Bronchial epithelial cell (primary cell): ENCODE measurements at places on chromosomes 5 and 9.

- DNase-seq: peak; percentile 36
These were observed 65.4 kb downstream of the WDR41 start for GRCh38 chr5:77426670-77427069.

DNA sequence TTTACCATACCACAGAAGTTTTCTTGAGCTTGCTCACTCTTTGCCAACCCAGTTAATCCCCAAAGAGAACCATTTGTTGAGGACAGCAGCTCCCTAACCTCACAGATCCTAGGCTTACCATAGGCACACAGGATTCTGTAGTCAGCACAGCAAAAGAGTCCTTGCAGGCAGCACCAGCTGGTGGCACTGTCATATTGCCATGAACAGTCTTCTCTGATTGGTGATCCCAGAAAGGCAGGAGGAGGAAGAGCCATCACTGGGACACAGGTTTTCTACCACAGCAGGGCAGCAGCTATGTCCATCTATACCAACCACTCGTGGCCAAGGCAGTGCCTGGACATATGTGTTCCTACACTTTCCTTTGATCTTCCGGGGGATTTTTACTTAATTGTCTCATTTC lies 297.1 kb upstream of the CD180 start:
- peak; percentile 18 for DNase-seq

- no peak for DNase-seq
These were observed 23.1 kb downstream of the SPTAN1 start for GRCh38 chr9:128575469-128575868.

DNA sequence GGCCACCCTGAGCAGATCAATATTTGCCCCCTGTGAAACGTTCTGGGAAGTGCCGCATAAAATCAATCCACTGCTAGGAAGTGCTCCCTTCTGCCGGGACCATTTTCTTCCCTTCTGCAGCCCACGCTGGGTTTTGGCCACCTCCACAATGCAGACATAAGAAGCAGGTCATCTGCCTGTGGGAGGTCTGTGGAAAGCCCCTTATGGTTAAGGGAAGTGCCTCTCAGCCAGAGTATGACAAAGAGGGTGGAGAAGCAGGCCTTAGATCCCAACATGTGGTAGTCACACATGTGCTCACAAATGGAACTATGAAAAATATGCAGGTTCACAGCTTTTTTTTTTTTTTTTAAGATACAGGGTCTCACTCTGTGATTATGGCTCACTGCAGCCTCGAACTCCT lies 82.8 kb downstream of the SLC1A3 start:
- DNase-seq: peak; percentile 33

DNA sequence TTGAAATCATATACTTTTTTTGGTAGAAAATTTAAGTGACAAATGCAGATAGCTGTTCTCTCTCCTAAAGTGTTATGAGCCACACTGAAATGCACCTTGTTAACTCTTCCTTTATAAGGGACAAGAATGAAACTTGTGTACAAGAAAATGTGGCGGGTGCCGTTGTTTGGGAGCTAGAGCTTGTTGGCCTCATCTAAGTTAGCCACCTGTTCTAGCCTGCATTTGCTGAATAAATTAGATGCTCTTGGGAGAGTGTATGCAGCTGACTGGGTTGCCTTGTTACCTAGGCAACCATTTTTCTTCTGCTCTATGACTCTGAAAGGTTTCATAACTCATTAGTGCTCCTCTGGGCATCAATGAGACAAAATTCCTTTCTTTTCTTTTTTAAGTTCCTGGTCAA lies 174.3 kb downstream of the TAF11L14 start:
- DNase-seq: no peak

- no peak for DNase-seq
These were observed 880.9 kb upstream of the SEMA6A start for GRCh38 chr5:117455236-117456233.
